Activated naive CD4-positive, alpha-beta T cell (primary cell): ENCODE measurements at places on chromosomes 12 and 14.

DNA sequence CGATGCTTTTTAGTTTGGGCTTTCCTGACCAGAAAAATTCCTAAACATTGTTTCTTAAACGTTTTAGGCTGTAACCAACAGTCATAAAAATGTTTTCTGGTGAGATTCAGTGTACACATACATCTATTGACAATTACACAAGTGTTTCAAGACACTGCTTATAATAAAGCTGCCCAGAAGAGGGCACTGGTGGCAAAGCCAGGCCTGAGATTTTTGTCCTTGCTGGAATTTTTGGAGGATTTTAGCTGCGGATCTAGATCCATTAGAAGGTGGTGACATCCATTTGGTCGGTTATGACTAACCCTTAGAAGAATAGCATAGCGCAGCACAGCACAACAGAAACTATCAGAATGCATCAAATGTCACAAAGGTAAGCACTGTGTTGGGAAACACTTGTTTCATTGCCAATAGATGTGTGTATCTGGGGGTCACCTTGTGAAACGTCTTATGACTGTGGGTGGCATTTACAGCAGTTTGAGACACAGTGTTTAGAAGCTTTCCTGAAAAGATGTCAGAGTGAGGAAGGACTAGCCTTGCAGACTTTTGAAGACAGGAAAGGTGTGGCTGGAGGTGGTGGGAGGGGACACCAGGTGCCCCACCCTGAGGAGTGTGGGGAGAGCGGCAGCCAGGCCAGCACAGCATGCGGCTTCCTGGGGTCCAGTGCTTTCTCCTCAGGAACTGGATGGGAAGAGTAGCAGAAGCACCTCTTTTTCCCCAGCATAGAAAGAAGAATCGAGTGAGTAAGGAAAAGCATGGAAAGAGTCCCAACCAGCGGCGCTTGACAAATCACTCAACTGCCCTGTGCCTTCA lies 54.7 kb upstream of the FKBP4 start:
- no peak for DNase-seq

- no peak for DNase-seq
Measured at GRCh38 chr12:120100630-120101029, 15.9 kb downstream of the RAB35 start.

DNA sequence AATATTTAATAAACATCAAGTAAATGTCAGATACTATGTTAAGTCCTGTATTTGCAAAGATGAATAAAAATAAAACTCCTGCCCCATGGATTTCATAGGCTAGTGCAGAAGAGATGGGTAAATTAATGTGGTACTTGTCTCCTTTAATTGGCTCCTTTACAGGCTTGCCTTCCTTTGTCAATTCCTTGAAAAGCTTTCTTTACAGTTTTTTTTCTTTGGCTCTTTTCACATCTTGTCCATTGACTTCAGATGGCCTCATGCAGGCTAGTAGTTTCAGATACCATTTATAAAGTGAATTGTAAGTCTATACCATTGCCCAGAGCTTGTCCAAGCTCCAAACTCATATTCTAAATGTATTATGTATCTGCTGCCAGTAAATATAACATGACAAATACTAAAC lies 128.7 kb upstream of the GARIN2 start:
- no peak for DNase-seq

DNA sequence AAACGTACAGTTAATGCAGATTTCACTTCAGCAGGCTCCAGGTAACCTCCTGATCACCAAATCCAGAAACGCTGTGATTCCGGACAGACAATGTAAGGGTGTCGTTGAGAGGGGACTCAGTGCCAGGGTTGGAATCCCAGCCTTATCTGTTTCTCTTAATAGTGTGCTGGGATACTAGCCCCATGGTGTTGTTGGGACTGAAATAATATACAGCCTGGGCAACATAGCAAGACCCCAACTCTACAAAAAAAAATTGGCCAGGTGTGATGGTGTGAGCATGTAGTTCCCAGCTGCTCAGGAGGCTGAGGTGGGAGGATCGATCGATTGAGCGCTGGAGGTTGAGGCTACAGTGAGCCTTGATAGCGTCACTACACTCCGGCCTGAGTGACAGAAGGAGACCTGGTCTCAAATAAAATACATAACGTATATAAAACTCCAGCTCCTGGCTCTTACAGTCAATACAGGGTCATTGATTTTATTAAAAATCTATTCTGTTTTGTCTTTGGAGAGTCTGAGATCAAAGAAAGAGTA lies 1.3 kb downstream of the PEBP1 start:
- no peak for DNase-seq

- DNase-seq = no peak
Measured at GRCh38 chr12:1013618-1014489, 22.8 kb downstream of the ERC1 start.

DNA sequence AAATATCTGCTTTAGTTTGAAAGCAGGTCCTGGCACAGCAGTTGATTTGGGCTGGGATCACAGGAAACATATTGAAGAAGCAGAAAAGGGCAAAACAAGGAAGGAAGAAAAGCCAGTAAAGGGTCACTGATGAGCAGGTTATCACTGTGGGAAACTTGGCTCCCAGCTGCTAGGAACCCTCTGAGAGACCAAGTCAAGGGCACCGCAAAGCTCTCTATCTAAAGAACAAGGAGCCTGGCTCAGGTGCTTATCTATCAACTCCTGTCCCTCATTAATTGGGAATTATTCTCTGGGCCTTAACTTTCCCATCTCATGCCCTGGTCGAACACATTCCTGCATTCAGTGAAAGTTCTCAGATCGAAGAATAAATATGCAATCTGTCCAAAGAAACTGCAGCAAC lies 450.9 kb upstream of the RPL10L start:
- DNase-seq = no peak

GRCh38 chr12:107374161-107374840 lies 281.0 kb upstream of the CRY1 start:
- no peak for DNase-seq
